Activated CD8-positive, alpha-beta memory T cell treated with anti-CD3 and anti-CD28 coated beads, Interleukin-2, amount 50 U/mL, for 48 hours (primary cell): ENCODE measurements at places on chromosomes 12 and 14.
A peak's percentile ranks its signal among the peaks of the same experiment; 100 is the strongest.

GRCh38 chr14:94370524-94370910 lies 17.9 kb downstream of the SERPINA1 start:
- DNase-seq = no peak

DNA sequence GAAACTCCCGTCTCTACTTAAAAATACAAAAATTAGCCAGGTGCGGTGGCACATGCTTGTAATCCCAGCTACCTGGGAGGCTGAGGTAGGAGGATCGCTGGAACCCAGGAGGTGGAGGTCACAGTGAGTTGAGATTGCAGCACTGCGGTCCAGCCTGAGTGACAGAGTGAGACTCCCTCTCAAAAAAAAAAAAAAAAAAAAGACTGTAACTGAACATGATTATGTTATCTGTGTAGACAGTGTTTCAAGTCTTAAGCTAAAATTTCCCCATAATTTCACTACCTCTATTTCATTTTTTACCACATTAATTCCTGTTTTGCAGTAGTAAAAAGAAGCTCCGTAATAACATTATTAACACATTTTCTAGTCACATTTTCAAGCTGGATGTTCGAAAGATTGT lies 5.4 kb downstream of the PLBD1 start:
- DNase-seq = no peak

DNA sequence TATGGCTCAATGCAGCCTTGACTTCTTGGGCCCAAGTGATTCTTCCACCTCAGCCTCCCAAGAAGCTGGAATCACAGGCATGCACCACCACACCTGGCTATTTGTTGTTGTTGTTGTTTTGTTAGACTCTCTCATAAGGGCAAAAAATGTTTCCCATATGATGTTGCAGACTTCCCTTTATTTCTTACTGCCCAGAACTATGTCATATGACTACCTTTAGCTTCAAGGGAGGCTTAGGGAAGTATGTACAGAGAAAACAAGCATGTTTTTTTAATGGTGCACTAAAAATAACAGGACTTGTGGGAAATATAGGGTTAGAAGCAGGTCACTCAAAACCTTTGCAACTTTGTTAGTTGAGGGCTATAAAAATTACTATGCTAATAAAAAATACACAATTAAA lies 4.3 kb upstream of the GPR19 start:
- DNase-seq = no peak

- DNase-seq = no peak
These were observed 2.1 kb upstream of the SCARB1 start for GRCh38 chr12:124865728-124866127.

DNA sequence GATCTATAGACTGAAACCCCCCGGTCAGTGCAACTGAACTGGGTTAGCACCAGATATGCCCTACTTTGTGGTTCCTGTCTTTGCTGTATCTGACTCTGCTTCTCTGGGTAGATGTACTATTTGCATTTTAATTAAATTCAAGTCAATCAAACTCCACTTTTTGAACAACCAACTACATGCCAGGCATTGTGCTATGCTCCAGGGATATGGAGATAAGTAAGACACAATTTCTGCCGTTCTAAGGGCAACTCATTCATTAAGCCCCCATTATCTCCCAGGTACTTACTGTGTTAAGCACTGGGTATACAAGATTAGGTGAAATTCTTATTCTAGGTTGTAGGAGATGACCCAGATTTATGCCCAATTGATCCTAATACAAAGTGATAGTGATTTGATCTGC lies 62.7 kb upstream of the JDP2 start:
- DNase-seq = no peak

DNA sequence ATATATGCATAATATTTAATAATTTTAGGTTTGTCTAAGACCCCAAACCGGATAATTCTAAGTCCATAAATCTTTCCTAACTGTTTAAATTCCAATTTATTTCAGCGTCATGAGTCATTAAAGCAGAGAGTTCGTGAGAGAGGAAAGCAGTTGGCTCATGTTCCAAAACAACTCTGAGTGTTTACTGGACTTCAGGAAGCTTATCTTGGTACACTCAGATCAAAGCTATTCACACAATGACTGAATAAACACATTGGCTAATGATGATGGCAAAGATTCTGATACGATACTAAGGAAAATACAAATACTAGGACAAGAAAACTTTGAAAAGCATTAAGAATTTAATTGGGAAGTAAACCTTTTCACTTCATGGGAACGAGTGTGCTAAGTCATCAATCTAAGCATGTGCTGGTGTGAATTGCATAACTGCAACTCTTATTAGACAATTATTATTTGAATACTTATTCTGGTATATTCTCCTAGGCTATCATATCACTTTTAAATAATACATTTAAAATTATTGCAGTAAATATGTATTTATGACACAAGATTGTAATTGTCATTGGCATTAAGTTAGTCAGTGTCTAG lies 34.8 kb upstream of the CLEC14A start:
- DNase-seq = no peak

DNA sequence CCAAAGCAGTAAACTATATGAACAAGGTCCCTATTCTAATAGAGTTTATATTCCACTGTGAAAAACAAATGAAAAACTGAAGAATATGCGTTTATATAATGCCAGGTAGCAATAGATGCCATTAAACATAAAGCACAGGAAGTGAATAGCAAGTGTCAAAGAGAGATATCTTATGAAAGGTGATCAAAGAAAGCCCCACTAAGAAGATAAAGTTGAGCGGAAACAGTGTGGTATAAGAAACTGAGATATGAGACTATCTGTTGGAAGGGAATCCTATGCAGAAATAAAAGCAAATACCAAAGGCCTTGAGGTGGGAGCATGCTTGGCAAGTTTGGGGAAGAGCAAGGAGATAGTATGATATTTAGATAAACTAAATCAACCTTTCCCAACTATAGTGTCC lies 123.1 kb upstream of the FAR2 start:
- DNase-seq = no peak

- DNase-seq = peak; percentile 87
These were observed 7.7 kb downstream of the UBC start for GRCh38 chr12:124906606-124907261.

DNA sequence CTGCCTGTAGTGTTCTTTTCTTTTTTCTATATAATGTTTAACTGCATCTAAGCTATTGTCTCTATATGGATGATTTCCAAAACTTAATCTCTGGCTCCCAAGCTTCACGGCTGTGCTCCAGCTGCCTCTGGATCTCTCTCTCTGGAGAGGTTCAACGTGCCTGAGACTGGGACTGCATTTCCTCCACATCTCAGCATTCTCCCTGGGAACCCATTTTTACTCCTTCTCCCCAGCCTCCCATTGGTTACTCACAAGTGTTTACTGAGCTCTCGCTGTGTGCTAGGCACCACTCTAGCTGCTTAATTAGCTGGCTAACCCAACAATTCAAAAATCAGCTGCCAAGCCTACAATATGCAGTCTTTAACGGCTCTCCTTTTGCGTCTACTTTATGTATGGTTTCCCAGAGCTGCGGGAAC lies 34.7 kb downstream of the FBXL14 start:
- no peak for DNase-seq

- no peak for DNase-seq
These were observed 196.6 kb downstream of the EGLN3 start for GRCh38 chr14:33754261-33754660.

- DNase-seq = no peak
These were observed 16.4 kb downstream of the DLST start for GRCh38 chr14:74898083-74898482.

- no peak for DNase-seq
These were observed 40.8 kb downstream of the CCNK start for GRCh38 chr14:99522025-99522401.

- no peak for DNase-seq
These were observed 142.1 kb downstream of the CNTN1 start for GRCh38 chr12:40834321-40834720.

DNA sequence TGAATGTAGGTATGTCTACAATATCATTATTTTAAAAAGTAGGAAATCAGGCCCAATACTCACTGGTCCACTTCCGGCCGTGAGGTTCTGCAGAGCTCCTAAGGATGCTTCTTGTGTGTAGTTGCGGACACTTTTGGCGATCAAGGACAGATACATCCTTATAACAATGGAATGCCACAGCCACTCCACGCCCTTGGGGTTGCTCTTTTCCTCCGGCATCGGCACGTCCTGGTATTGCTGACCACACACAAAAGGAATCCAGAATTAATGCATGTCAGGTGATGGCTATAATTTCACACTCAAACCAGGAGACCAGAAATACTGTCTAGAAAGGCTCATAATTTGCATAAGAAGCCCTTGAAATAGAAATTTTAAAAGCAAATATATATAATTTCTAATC lies 65.6 kb upstream of the YARS2 start:
- DNase-seq = no peak

- no peak for DNase-seq
These were observed 13.2 kb upstream of the RXYLT1 start for GRCh38 chr12:63766498-63766897.

DNA sequence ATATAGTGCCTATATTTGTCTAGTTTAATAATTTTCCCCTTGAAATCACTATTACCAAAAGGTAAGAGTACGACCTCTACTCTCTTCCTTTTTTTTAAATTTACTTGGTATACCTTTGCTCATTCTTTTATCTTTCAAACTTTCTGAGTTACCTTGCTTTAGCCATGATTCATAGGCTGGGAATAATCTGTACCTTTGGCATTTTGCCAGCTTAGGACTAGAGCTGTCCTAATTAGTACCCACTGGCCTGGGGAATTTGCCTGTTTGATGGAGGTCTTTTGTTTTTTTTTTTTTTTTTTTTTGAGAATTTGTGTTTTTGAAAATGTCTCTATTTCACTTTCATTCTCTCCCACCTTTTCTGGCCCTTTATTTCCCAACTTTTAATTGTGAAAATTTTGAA lies 8.7 kb upstream of the SLC4A8 start:
- no peak for DNase-seq

- DNase-seq = no peak
These were observed 13.1 kb upstream of the TMTC1 start for GRCh38 chr12:29796823-29797263.

DNA sequence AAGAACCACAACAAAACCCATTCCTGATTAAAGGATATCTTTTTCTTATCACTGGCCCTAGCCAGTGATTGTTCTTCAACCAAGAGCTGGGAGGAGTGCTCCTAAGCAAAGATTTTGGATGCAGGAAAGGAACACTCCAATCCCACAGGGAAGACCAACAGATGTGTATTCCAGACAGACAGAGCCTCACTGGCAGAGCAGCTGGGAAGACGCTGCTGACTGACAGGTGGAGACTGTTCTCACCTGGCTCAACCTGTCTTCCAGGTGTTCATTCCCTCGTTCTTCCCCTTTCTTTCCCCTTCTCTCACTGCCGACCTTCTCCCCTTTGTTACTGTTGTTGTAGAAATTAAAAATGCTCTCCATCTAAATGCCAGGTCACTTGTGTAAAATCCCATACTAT lies 89.7 kb upstream of the CCDC198 start:
- DNase-seq = no peak

- peak; percentile 26 for DNase-seq
These were observed 6.8 kb downstream of the ENDOU start for GRCh38 chr12:47718531-47718930.

GRCh38 chr14:101945171-101945570 lies 19.2 kb upstream of the DYNC1H1 start:
- no peak for DNase-seq

- no peak for DNase-seq
These were observed 96.7 kb upstream of the NOVA1 start for GRCh38 chr14:26694521-26694920.

DNA sequence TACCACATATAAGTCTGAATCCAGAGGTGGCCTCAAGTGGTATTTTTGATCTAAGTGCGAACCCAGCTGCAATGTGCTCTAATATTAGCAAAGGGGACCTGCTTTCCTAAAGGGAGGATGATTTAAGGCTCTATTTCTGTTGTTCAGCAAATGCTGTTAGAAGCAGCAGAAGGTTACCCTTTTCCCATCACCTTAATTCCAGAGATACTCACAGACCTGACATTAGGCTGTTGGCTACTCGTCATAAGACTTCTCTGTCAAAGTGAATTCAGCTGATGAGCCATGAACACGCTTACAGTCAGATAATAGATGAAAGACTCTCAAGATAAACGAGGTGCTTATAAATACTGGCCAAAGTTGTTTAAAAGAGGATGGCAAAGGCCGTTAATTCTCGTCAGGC lies 308.7 kb upstream of the DDHD1 start:
- DNase-seq = no peak

- no peak for DNase-seq
These were observed 8.9 kb upstream of the ETNK1 start for GRCh38 chr12:22615963-22616501.

GRCh38 chr12:109927622-109928021 lies 27.5 kb downstream of the TCHP start:
- DNase-seq = peak; percentile 61

GRCh38 chr12:65335021-65335714 lies 56.7 kb downstream of the MSRB3 start:
- no peak for DNase-seq

GRCh38 chr12:101743724-101744472 lies 4.6 kb upstream of the SYCP3 start:
- DNase-seq = no peak

DNA sequence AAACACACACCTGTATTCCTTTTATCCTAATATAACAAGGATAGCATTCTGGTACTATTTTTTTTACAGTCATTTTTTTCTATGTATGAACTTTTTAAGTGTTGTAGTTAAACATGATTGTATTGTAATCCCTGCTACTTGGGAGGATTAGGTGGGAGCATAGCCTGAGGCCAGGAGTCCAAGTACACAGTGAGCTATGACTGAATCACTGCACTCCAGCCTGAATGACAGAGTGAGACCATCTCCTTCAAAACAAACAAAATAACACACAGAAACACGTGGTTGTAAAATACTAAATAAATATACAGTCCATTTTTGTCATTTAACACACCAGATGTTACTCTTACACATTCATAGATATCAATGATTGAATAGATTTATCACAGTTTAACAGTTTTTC lies 56.9 kb downstream of the MAP4K5 start:
- no peak for DNase-seq

DNA sequence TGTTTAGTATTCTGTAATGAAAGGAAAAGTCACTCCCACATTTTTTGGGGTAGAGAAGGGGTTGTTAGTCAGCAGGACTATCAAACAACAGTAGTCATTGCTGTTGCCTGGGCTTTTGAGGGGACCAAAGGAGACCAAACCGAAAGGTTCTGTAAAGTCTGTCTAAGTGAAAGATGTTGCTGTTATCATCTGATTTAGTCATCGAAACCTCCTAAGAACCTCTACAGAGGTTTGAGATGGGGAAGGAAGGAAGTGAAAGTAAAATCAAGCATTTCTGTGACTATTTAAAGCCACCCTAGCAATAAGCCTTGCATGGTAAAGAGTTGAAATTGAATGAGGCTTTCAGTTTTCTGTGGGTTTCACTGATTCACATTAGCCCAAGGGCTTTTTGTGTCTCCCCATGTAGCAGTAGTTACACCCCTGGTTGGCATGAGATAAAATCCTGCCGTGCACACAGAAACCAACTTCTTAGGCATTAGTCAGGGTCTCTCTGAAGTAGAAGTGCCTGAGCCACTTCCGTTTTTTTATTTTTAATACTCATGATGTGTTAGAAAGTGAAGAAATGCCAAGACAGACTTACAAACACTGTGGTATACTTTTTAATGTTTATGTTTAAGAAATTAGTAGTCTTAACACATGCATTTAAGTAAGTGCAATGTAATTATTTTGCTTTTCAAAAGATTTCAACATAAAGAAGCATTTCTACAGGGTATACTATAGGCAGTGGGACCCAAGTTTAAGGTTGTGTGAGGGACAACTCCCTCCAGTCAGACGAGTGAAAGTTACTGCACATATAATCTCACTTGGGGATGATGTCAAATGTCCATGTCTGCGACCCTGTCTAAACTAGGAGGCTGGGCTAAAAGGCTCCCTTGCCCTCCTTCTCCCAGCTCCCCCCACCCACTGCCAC lies 50.4 kb downstream of the DYRK2 start:
- DNase-seq = no peak

- DNase-seq = no peak
These were observed 4.6 kb upstream of the SMUG1 start for GRCh38 chr12:54193434-54193833.
